ENCODE measurements at places on chromosomes 6 and 20.
A peak's percentile ranks its signal among the peaks of the same experiment; 100 is the strongest.

DNA sequence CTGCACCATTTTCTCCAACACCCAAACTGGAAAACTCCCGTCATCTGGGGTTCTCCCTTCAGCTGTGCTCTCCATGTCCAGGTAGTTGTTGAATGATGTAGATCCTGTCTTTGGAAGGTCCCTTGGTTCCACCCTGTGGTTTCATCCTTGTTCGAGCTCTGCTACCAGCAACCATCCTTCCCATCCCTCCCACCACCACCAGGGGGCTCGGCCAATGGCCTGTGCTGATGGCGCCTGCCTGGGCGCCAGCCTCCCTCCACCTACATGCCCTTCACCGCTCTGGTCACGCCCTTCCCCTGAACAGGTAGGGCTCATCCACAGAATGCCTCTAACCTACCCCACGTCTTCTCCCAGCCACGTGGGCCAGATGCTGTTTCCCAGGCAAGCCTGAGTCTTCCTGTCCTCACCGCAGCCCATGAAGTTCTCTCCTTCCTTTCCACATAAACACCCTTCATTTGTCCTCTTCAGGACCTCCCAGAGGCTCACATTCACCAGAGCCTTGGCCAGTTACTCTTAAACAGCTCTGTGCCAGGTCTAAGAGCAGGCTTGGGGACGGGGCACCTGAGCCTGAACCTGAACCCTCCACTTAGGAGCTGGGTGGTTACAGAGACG lies 75.1 kb upstream of the DUSP22 start:
- DNase-seq: no peak

DNA sequence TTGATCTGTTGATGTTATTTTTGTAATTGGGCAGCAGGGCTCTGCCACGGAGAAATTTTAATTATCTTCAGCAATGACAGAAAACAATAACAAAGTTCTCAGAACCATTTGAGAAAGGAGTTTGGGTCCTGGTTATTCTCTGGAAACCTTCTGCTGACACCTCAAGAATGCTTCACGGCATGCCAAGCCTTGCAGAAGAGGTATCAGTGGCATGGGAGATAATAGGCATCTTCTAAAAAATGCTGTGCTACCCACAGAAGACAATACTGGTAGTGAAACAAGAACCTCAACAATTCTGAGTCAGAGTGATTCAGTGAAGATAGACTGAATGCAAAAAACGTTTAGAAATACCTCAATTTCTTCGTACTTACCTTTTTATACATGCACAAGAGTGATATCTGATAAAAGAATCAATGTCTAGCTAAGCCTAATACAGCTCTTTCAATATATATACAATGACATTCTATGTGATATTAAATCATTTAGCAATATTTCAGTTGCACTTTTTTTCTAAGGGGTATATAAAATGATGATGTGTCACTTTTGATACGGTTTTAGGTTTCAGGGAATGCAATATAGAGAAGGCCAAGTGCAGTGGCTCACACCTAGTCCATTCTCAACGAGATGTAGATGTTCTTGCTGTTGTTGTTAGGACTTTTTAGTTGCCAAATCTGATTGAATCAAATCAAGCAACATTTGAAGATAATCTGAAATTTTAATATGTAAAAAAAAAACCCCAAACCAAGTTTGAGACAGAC lies 110.4 kb upstream of the COL21A1 start:
- DNase-seq: no peak

DNA sequence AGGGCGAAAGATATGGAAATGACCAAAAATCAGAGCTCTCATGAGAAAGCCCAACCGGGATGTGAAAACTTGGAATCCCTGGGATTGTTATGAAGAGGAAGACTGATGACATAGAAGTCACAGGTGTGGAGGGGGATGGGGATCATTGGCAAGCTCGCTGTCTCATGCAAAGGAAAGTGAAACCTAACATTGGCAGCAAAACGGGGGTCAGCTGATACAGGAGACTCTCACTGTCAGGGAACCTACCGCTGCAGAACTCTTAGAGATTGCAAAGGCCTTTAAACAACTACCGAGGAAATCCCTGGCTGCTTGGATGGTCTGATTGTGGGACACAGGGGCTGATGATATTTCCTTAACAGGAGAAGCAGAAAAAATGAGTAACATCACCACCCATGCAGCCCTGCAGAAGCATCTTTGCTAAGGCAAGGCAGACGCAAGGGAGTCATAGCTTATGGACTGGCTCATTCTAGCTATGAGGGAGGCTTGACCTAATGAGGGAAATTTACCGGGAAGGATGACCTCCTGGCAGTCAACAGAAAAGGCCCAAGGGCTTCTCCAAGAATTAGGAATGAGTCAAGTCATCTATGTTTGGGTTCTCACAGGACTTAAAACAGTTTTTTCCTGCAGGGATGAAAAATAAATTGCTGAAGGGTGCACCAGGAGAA lies 7.0 kb downstream of the MUC21 start:
- peak; percentile 2 for DNase-seq

GRCh38 chr6:90860822-90861601 lies 274.1 kb upstream of the MAP3K7 start:
- no peak for DNase-seq

- DNase-seq: no peak
Observed at GRCh38 chr6:56940463-56940862, 14.4 kb upstream of the BEND6 start.

- DNase-seq: no peak
Observed at GRCh38 chr6:74113901-74114300, 417.9 kb downstream of the CD109 start.

- DNase-seq: no peak
Observed at GRCh38 chr6:72626126-72626525, 4.3 kb downstream of the KCNQ5 start.

- DNase-seq: no peak
Observed at GRCh38 chr6:34543421-34543820, 12.7 kb downstream of the SPDEF start.

DNA sequence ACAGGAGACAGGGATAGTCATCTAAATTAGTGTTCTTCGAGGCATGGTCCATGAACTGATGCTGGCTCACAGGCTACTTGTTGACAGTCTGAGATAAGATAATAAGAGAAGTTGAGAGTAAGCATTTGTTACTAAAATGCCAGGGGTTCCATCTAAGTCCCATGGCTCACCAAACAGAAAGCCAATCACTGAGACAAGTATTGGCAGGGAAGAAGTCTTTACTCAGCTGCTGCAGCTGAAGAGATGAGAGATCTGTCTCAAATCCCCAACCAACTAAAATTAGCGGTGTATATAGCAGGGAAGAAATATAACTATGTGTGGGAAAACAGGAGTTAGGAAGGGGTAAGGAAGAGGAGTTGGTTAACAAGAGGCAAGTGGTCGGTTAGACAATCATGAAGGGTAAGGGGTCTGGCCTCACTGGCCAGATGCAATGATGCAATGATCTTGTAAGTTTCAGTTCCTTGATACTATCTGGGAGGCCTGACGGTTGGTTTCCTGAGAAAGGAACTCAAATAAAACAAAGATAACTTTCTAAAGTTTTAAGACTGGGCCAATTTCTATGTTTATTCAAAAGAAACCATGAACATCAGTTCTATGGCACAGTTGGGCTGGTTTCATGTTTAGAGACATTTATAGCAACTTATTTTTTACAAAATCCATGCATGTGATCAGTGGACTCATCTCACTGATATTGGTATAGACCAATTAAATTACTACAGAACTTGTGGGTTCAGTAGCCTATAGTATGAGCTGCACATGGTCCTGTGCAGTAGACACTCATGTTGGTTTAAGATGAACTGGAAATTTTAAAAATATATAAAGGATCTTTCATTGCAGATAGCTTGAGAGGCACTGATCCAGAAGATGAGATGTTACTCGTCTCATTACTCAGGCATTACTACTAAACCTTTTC lies 9.9 kb upstream of the HEBP2 start:
- no peak for DNase-seq

DNA sequence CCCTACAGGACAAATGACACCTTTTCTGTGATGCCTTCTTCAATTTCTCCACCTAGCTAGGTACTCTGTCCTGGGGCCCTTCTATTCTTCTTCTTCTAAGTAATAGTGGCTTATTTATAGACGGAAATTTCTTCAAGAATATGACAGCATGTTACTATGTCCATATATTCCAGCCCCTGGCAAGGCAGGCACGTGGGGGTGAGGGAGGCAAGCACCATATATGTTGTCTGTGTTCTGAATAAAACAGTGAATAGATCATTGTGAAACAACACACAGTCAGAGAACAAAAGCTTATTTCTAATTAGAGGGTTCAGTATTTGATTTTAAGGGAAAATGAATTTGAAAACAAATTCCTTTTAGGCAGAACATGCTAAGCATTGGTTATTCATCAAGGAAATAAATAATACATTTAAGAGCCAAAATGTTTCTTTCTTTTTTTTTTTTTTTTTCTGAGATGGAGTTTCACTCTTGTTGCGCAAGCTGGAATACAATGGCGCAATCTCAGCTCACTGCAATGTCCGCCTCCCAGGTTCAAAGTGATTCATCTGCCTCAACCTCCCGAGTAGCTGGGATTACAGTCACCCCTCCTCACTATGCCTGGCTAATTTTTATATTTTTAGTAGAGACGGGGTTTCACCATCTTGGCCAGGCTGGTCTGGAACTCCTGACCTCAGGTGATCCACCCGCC lies 6.2 kb downstream of the HEBP2 start:
- DNase-seq: no peak

- DNase-seq: no peak
Observed at GRCh38 chr6:100461278-100461916, 3.3 kb downstream of the SIM1 start.

DNA sequence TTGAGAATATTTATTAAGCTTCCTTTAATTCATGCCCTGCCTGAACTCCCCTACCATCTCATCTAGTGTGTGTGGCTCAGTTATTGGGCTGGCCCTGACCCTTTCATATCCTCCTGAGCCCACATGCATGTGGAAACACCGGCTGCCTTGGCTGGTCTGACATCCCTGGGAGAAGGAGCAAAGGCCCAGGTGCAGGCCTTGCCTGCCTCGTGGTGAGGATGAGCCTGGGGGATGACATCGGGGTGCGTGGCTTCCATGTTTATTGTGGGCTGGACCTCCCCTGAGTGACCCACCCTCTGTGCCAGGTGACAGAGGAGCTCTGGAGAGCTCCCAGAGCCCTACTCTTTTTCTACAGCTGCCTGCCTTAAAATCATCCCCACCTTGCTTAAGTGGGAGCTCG lies 69.1 kb downstream of the FOXA2 start:
- DNase-seq: no peak
